ENCODE measurements at places on chromosomes 12 and 14.

DNA sequence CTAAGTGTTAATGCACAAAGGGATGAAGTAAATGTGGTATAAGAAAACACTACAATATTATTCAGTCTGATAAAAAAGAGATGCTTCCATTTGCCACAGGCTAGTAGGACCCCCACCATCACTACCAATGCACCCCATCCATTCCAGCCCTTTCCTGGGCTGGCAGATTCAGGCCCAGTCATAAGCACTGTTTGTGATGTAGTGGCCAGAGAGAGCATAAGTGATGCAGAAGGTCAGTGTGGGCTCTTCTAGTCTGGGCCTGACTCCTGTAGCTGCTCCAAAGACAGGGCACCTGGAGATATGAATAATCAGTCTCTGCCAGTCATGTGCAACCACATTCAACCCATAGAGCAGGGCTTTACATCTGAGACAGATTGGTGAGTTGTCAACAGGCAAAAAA, 1294.7 kb downstream of the TMEM121 start:
- DNase-seq, result no peak

- peak; percentile 35 for DNase-seq
Observed at GRCh38 chr12:57845478-57846284, 848 bp downstream of the CTDSP2 start.

DNA sequence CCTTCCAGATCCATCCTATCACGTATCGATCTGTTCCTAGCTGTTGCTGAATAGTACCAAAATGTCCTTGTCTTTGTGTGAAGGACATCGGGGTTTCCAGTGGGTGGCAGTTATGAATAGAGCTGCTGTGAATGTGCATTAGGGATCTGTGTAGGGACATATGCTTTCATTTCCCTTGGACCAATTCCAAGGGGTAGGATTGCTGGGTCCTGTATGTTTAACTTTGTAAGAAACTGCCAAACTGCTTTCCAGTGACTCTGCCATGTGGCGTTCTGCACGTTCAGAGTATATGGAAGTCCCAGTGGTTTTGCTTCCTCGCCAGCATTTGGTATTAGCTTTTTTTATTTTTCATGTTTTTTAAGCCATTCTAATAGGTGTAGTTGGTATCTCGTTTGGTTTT, 28.6 kb downstream of the PACS2 start:
- no peak for DNase-seq

DNA sequence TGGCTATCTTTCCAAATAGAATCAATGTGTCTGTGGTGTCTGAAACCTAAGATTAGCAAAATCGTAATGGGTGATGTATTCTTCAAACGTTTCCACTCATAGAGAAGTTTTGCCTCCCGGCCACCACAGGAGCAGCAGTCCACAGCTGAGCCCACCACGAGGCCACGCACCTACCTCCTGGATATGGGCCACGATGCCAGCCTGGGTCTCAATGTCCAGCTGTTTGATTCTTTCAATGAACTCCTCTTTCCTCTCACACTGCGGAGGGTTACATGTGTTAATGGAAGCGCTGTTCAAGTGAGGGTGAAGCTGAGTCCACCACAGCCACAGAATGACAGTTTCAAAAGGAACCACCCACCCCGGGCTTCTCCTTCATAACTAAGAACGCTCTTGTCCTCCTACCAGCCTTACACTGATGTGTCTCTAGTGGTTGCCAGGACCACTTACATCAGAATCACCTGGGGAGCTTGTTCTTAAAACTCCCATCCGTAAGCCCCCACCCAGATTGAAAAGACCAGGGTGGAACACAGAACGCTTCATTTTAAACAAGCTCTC, 75.3 kb downstream of the CCDC88C start:
- DNase-seq, result no peak

- no peak for DNase-seq
Observed at GRCh38 chr14:51368721-51369163, 128.7 kb downstream of the TMX1 start.

GRCh38 chr12:121770388-121770787, 23.1 kb downstream of the RHOF start:
- DNase-seq, result no peak

- no peak for DNase-seq
Observed at GRCh38 chr14:42110167-42110566, 503.5 kb downstream of the LRFN5 start.

GRCh38 chr12:95216711-95217376, 423 bp downstream of the FGD6 start:
- no peak for DNase-seq

GRCh38 chr12:51127050-51127729, 43.8 kb upstream of the CSRNP2 start:
- no peak for DNase-seq

- DNase-seq, result no peak
Observed at GRCh38 chr12:13233830-13234641, 37.5 kb downstream of the EMP1 start.

- no peak for DNase-seq
Observed at GRCh38 chr12:79274501-79275064, 410.0 kb downstream of the SYT1 start.

DNA sequence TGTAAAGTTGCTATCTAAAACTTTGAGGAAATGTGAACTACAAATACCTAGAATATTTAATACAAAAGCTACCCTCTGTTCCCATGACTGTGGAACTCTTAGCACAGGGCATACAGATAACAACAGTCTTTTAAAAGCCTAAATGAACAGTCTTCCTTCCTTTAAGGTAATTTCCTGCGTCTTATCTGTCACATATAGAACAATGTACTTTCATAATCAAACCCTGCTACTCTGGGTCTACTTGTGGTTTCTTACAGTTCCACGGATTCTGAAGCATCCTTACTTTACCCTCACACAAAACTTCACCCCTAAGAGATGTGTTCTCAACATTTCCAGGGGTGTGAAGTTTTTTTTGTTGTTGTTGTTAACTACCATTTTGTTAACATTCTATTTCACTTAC, 5.1 kb downstream of the PKP2 start:
- DNase-seq, result no peak

DNA sequence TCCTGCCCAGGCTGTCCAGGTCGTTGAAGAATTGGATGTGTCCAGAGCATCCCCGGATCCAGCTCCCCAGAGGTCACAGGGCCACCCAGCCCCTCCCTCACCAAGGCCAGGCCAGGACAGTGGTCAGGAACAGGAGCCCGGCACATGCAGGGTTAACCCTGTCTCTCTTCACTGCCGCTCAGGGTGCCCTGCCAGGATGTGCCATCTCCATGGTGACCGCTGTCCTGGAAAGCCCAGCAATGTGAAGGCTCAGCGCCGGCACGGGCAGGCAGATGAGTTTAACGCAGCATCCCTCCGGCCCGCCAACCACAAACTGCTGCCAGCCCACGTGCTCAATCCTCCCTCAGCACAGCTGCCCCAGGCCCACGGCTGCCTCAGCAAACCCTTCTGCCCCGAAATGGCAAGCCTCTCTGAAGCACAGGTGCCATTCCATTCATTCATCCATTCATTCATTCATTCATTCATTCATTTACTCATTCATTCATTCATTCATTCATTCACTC, 4.4 kb downstream of the TMEM179 start:
- no peak for DNase-seq

GRCh38 chr12:53631721-53632120, 5.5 kb upstream of the ATF7 start:
- DNase-seq, result no peak

- DNase-seq, result no peak
Observed at GRCh38 chr12:82519510-82519909, 161.2 kb downstream of the METTL25 start.

DNA sequence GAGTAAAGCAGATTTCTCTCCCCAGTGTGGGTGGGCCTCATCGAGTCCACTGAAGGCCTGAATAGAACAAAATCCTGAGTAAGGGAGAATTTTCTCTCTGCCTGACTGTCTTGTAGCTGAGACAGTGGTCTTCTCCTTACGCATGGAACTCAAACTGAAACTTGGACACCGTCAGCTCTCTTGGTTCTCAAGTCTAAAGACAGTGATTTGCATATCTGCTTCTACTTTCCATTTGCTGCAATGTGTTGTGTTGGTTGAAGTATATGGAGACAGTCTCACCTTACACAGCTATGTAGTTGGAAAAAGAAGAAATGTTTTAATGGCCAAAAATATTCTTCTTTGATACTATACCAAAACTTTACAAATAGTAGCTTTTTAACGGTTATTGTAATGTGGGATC, 160.2 kb upstream of the LMNTD1 start:
- no peak for DNase-seq

DNA sequence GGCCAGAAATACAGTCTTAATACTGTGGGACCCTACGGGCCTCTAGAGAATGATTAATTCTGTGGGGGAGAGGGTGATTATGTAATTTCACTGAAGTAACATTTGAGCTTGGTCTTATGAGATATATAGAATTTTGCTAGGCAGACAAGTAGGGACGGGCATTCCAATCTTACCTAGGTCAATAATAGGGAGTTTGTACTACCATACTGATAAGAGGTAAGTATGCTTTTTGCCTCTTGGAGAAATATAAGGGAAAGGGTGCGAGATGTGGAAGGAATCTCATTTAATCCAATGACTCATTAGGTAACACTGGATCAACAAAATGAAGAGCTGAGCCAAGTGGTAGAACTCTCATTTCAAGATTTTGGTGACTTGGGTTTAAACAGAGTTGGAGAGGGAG, 5.2 kb downstream of the RAB5B start:
- DNase-seq, result no peak

DNA sequence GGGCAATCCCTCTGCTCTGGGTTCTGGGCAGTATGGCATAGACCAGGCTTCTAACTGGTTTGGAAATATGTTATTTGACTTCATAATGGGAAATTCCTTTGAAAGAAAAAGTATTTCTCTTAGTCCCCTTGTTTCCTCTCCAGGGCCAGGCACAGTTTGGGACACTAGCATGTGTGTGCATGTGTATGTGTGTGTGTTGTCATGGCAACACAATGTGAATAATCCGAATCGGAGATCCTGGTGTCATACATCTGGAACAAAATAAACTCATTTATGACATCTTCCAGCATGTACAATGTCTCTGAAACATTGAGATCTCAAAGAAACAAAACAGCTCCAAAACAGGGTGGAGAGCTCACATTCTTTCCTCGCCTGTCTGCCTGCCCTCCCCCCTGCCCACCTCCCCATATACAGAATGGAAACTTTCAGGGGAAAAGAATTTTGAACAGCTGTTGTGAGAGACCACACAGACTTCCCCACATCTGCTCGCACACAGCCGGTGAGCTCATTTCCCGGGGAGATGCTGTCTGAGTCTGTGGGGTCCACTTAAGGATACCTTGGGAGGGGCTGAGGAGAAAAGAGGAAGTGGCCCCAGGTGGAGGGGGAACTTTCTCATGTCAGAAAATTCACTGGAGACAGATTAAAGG, 55.5 kb upstream of the PARP11 start:
- DNase-seq, result no peak

DNA sequence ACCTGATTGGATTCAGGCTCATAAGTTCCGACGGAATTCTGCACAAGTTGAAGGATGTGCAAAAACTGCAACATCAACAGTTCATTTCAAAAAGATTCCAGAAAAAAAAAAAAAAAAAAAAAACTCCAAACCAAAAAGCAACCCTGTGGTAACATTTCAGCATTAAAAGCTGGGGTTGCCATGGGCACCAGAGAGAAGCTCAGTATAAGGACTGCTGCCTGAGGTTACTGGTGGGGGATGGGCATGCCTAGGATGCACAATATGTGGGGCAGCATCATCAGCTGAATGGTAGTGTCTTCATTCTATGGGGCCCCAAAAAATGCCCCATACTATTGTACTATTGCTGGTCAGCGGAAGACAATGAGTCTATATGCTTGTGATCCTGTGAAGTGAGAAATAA, 44.7 kb downstream of the MBIP start:
- no peak for DNase-seq

- no peak for DNase-seq
Observed at GRCh38 chr12:92634202-92634601, 68.6 kb upstream of the PLEKHG7 start.

- DNase-seq, result no peak
Observed at GRCh38 chr12:67449591-67450052, 180.5 kb downstream of the CAND1 start.

DNA sequence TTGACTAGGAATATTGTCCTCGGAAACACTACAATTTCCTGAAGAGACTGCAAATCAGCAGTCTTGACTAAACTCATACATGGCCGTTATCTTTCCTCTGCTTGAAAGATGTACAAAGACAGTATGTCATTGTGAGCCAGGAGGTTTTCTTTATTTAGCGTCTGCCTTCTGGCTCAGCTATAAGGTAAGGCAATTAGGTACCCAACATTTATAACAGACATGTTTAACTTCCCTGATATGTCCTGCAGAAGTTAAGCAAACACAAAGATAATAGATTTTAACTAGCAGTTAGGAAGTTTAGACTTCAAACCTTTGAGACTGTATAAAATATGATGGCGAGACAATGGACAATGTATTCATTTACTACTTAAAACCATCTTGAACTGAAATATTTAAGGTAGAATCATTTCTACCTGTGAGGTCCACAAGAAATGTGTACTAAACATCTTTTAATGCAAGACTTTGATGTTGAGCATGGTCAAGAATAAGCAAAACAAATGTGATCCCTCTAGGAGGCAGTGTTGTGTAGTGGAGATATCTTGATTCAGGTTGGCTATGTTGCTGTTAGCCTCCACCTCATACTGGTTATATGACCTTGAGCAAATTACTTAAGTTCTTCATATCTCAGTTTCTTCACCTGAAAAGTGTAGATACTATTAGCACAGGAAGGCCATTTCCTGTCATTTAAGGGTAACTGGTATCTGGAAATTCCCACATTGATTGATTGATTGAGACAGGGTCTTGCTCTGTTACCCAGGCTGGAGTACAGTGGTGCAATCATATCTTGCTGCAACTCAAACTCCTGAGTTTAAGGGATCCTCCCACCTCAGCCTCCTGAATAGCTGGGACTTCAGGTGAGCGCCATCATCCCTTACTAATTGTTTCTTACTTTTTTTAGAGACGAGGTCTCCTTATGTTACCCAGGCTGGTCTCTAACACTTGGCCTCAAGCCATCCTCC, 96.3 kb upstream of the EEA1 start:
- DNase-seq, result no peak

DNA sequence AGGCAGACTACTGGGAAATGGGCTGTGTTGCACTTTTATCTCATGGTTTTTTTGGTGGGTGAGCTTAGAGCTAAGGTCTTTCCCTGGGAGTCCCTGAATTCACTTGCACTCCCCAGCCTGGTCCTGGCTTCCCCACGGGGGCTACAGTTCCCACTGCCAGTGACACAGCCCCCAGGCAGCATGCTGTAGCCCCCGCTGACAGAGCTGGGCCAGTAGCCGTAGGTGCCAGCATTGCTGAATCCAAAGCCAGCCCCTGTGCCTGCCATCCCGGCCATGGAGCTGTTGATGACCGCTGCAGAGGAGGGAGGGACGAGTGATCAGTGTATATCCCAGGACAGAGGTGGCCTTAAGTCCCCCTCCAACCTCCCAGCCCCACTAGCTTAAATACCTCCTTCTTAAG, 6.9 kb upstream of the KRT72 start:
- DNase-seq, result no peak

DNA sequence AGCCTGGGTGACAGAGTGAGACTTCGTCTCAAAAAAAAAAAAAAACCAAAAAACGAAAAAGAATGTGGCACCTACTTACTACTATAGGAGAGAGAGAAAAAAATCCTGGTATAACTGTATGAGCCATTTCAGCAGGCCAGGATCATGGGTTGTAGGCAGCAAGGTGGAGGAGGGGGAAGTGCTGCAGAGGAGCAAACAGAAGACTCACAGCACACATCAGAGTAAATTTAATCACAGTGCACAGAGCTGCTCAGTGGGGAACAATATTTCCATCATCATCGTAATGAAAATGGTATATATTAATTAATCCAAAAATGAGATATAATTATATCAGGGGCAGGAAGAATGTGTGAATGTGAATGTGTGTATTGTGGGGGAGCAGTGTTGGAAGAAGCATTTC, 175.8 kb downstream of the SLC2A13 start:
- no peak for DNase-seq

GRCh38 chr12:76455582-76456345, 103.8 kb downstream of the OSBPL8 start:
- no peak for DNase-seq

Data from activated naive CD8-positive, alpha-beta T cell treated with anti-CD3 and anti-CD28 coated beads, Interleukin-2, amount 50 U/mL, for 16 hours (primary cell).